ENCODE measurements at places on chromosomes 6 and 20.

DNA sequence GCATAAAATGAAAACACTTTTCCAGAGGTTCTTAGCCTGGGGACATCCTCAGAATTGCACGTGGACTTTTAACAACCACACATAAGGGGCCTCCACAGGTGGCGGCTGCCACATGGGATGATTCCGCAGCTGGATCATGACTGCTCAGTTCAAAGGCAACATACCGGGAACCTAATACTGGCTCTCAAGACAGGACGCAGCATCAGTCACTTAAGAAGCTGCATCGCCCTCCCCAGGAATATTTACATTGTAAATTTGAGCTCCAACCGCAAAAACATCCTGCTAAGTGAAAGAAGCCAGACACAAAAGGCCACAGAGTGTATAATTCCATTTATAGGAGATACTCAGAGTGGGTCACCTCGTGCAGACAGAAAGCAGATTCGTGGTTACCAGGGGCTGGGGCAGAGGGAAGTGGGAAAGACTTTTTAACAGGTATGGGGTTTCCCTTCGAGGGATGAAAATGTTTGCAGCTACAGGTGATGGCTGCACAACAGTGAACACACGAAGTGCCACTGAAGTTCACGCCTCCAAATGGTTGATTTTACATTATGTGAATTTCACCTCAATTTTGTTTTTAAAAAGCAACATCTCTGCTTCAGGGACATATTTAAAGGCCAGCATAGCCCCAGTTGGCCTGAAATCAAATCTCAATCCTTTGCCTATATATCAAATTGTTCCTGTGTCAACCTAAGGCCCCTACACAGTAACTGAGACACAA is 141.5 kb downstream of the BMP7 start:
- no peak for DNase-seq

DNA sequence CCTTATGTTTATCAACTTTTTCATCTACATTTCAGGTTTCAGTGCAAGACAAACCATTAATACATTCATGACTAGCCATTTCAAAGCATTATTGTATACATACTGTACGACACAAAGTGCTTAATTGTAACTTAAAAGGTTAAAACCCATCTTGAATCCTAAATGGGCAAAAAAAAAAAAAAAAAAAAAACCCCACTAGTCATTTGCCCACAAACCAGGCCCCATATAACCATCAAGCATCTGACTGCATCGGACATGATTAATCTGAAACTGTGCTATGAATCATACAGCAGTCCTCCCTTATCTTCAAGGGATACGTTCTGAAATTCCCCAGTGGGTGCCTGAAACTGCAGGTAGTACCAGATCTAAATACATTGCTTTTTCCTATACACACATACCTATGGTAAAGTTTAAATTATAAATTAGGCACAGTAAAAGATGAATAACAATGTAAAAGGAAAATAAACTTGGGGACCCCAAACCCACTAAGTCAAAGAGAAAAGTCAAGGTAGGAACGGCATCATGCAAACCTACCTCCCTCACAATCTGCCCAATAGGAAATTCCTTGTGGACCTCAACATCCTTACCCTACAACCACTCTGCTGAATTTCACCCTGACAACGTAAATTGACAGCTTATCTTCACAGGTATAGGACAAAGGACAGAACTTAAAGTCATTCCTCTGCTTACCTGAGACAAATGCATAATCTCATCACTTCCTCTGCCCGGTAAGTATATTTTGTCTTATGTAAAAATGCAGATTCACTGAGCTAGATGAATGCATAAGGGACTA is 14.3 kb downstream of the B4GALT5 start:
- no peak for DNase-seq

DNA sequence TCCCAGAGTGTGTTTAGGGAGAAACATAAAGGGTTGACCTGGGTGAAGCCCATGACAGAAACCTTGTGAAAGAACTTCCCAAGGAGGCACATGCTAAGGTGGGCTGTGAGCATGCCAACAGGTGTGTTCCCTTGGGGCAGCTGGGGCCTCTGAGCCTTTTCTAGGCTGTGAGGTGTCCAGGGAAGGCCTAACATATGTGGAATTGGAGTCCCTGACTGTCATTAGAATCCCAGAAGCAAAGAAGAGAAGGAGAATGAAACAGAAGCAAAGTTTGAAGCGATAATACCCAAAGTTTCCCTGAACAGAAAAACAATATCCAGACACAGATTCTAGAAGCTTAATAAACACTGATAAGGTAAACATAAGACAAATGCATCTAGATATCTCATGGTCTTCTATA is 143.3 kb downstream of the CD83 start:
- no peak for DNase-seq

- no peak for DNase-seq
Observed at GRCh38 chr20:998231-998830, 3.8 kb downstream of the RSPO4 start.

GRCh38 chr6:126529637-126530362 is 189.9 kb downstream of the CENPW start:
- no peak for DNase-seq

DNA sequence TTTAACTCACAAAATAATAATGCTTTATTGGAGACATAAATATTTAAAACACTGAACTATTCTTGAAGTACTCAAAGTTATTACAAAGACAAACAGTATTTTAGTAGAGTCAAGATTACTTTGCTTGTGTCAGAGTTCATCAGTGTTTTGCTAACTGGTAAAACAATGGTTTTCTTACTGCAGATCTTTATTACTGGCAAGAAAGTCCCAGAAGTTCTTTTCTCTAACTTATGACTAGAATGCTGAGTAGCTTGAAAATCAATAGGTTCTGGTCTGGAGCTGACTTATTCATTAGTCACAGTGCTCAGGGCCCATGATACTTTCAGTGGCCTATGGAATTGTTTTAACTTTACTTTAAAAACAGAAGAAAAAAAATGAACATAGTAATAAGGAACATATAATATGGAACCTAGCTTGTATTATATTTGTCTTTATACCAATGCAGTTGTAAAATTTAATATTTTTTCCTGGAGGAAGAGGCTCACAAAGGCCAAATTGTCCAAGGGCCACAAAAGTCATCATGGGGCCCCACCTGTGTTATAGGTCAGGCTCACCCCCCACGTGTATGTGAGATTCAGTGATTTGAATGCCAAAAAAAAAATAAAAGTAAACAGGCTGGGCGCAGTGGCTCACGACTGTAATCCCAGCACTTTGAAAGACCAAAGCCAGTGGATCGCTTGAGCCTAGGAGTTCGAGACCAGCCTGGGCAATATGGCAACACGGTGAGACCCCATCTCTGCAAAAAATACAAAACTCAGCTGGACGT is 53.3 kb downstream of the PLEKHG1 start:
- DNase-seq = no peak

Measured in activated CD8-positive, alpha-beta memory T cell treated with anti-CD3 and anti-CD28 coated beads for 4 hours (primary cell).